ENCODE measurements at places on chromosomes 2 and 18.

DNA sequence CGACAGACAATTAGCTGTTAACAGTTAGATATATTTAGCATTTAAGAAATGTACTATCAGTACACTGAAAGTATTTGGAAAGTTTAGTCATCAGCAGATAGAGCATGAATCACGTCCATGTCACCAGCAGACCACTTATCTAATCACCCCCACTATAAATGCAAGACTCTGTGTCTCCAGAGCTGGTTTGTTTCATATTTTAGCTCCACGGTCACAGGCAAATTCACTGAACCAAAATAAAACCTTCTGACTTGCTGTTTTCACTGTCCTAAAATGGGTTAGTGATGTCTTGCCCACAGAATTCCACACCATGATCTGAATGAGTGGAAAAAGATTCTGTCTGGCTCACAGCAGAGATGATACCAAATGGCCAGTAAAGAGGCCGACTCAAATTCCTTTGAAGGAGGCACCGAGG lies 64.9 kb downstream of the CDH2 start:
- no peak for DNase-seq

DNA sequence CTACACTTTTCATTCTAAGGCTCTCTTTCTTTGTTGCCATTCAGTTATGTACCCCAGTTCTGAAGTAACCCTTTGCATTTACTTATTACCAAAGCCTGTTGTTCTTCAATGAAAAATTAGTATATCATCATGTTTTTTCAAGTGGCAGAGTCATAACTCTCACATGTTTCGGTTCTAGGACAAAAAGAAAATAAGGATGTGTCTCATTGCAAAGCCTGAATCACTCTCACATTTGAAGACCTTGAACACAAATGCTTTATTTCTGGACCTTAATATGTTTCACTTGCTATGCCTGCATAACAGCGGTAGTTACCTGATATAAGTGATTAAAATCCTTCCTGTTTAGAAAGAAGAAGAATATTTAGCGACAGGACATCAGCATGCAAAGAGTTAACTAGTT lies 49.1 kb downstream of the ZEB2 start:
- DNase-seq, result no peak

- DNase-seq, result no peak
Measured at GRCh38 chr18:23547846-23548245, 38.5 kb downstream of the NPC1 start.

GRCh38 chr18:60047556-60047955 lies 147.8 kb downstream of the PMAIP1 start:
- no peak for DNase-seq

GRCh38 chr2:12606472-12607000 lies 110.2 kb upstream of the TRIB2 start:
- no peak for DNase-seq
